ENCODE measurements at places on chromosomes 12 and 14.

- no peak for DNase-seq
These were observed 82.8 kb downstream of the BTG1 start for GRCh38 chr12:92062539-92063493.

GRCh38 chr12:70059373-70059772, 183.9 kb upstream of the CNOT2 start:
- DNase-seq, result no peak

GRCh38 chr12:122062832-122063693, 15.5 kb upstream of the MLXIP start:
- peak; percentile 91 for DNase-seq

- no peak for DNase-seq
These were observed 9.6 kb upstream of the FLVCR2 start for GRCh38 chr14:75568791-75569190.

GRCh38 chr12:32901553-32901952, 5.0 kb upstream of the PKP2 start:
- DNase-seq, result no peak

- DNase-seq, result no peak
These were observed 6.4 kb upstream of the RABGGTA start for GRCh38 chr14:24277606-24278321.

DNA sequence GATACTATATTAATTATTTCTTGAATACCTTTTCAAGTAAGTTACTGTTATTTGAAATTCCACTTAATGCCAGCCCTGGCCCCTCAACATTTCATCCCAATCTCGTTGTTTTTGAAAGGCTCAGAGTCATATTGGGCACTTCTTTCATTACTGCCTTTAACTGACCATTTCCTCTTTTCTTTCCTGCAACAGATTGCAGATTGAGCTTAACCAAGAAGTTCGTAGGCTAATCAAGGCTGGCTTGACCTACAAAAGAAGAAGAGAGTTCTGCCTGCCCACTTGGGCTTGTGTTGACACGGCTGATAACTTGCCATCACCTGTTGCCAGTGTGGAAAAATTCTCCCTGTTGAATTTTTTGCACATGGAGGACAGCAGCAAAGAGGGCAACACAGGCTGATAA, 91.0 kb downstream of the FLRT2 start:
- no peak for DNase-seq

DNA sequence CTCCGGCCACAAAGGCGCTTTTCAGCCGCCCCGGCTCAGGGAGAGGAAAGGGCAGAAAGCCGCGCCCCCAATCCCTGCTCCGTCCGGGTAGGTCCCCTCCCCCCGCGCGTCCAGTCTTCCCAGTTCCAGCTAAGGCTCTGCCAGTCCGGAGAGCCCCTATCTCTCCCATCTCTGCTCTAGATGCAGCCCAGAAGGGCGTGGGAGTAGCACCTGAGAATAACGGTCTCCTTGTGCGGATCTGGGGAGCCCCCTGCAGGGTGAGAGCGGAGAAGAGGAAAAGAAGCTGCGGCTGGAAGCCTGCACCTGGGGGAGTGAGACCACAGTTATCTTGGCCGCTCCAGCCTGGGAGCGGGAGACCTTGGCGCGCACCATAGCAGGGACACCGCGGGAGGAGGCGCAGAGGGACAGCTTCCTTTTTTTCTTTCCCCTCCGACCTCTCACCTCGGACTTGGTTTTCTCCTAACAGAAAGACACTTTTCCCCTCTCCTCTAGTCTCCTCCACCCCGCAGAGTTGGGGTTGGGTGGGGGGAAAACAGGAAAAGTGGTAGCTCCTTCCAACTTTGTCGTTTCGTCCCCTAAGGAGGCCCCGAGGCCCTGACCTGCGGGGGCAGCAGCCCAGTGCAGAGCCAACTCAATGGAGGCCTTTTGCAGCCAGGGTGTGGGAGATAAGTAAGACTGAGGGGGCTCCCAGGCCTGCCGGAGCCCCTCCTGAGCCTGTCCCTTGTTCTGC, 2.4 kb downstream of the DHH start:
- DNase-seq, result peak; percentile 81

DNA sequence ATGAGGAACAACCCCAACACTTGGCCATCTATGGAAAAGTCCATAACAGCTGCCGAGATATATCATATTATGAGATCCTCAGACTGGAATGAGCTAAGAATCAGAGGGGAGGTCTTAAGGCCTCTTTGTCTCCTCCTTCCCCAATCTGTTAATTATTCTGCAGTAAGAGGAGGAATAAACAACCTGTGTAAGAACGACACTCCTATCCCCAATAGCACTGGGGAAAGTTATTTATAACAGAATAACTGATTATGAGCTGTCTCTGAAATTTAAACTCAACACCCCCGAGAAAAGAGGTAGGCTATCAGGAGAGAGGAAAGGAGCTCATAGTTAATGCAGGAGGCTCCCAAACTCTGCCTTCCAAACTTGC, 68.0 kb downstream of the NIN start:
- DNase-seq, result no peak

DNA sequence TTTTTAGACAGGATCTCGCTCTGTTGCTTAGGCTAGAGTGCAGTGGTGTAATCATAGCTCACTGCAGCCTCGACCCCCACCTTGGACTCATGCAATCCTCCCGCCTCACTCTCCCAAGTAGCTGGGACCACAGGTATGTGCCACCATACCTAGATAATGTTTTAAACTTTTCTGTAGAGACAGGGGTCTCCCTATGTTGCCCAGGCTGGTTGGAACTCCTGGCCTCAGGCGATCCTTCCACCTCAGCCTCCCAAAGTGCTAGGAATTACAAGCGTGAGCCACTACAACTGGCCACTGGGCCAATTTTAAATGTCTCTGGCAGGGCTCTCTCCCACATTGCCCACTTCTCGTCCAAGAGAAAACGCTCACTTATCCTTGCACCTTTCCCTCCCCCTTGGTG, 66.5 kb upstream of the DACT1 start:
- DNase-seq, result no peak

DNA sequence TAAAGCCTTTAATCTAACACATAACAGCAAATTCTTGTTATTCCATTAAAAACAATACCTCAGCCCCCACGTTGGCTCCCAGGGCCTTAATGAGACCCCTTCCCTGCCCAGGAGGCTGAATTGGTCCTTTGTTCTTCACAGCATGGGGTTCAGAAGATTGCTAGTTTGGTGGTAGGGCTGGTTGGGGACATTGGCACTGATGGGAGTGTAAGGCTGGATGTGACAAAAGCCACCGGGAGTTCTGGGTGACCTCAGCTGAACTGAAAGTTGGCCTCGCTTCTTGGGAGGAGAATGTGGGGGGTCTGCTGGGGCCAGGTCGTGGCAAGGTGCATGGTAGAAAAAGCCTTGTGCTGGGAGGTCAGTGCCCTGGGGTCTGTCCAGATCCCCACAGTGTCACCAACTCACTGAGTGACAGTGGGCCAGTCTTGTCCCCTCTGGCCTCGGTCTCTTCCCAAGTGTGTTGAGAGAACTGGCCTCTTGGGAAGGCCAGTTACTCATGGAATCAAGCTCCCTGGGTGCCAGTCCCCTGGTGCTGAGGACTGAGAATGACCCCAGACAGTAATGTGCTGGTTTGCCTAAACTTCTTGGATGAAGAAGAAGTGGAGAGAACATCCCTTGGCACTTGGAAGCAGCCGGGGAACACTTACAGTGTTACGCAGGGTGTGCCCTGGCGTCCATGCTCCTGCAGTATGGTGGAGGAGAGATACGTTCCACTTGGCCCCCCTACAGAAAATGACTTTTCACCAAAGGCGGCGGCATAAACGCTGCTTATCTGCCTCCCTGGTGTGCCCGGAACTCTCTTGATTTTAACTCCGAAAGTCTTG, 283.7 kb upstream of the RTL1 start:
- DNase-seq, result no peak

DNA sequence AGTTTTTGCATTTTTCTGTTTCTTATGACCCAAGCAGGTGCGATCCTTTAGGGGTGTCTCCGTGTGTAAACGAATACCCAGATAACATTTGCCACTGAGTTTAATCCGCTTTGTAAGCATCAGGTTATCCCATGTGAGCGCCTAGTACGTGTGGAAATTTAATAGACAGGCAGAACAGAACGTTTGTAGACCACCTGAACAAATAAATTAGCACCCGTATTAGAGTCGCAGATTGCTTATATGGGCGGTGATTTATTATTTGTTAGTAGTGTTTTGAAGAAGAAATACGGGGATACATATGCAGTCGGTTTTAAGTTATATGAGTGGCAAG, 325 bp downstream of the C12orf60 start:
- no peak for DNase-seq

DNA sequence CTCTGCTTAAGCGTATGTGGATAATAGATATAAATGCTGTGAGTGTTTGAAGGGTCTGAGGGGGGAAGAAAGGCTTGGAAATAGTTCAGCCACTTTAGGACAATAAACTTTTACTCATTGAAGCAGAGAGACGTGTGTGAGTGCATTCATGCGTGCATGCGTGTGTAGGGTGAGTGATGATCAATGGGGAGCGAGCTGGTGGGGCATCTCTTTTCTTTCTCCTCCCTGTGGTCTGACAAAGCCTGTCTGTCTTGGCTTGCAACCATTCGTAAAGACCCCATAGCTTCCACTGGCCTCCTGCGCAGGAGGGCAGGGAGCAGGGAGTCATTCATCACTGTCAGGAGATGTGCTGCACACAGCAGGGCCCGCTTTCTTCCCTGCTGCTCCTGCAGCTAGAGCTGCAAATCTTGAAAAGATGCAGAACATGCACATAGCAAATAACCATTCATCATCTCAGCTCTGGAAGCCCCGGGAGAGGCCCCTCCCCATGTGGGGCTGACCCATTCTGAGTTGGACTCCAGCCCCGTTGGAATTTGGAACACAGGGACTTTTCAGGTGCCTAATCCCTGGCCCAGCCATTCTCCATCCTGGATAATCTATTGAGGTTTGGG, 223.2 kb downstream of the PPM1H start:
- no peak for DNase-seq

DNA sequence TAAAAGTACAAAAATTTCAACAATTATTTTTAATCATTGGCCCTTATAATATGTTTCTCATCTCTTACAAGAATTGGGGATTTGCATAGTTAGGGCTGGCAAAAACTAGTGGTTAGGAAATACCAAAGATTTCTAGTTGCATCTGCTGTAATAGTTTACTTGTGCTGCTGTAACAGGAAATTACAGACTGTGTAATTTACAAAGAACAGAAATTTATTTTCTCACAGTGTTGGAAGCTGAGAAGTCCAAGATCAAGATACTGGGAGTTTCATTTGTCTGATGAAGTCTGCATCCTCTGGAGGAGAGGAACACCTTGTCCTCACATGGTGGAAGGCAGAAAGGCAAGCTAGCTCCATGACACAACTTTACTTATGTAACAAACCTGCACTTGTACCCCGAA, 157.0 kb downstream of the FLRT2 start:
- no peak for DNase-seq

GRCh38 chr14:39265806-39266524, 32.2 kb downstream of the MIA2 start:
- DNase-seq, result peak; percentile 26

DNA sequence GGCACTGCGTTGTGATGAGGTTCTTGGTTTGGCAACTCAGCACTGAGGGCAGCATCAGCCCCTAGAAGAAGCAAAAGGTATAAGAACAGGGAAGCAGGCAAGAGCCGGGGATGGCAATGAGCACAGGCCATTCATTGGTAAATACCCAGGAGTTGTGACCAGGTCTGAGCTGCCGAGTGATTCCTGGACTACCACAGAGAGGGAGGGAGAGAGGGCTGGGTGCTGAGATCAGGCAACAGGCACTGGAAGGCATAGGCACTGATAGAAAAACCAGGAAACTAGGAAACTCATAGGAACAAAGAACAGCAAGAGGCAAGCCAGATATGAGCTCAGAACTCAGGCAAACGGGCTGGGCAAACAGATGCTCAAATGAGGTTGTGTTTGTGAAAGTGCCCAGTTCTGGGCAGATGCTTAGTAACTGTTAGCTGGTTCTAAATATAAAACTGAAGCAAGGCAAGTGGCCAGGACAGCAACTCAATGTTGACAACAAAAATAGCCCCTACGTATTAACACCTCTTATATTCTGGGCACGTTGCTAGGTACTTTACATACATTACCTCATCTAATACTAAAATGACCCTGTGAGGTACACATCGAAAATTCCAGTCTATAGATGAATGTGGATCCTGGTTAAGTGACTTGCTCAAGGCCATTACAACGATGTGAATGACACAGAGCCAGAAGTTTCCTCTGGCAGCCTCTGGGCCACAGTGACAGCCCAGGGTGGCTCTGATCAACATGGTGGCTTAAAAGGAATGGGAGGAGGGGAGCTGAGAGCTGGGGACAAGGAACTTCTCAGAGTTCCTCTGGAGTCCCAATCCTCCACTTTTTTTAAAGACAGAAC, 121.1 kb downstream of the PRMT8 start:
- no peak for DNase-seq

- no peak for DNase-seq
These were observed 30.4 kb upstream of the GZMB start for GRCh38 chr14:24664366-24664765.

DNA sequence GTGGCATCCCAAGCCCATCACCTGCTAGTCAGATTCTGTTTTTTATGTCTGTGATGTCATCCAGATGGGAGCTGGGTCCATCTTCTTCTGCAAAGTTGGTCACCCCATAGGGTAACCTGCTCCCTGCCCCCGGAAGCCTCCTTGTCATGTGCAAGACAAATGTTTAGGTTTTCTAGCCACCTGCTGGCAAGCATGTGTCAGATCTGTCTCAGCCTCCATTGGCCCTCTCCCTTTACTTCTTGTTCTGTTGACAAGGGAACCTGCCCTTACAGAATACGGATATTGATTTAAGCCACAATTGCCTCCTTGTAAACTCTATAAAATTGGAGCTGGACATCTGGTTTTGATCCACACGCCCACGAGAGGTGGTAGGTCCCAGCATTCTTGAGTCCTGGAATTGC, 7.5 kb downstream of the NTF3 start:
- no peak for DNase-seq

- DNase-seq, result peak; percentile 34
These were observed 37.9 kb downstream of the B4GALNT3 start for GRCh38 chr12:497501-498160.
